ENCODE measurements at places on chromosomes 3 and 15.

DNA sequence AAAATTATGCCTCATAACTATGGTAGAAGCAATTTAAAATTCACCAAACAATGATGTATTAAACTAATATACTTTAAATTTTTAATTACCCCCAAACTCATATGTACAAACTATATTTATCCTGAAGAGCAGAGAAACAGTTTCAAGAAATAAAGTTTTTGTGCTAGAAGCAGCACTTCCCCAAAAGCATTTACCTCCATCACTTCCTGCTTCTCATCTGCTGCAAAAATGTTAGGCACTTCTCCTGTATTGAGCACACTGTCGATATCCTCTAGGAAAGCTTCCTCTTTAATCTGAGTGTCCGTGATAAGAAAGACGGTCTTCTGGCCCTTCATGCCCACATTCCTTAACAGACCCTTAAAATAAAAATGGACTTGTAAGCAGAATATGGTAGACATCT, 101.5 kb upstream of the ASB14 start:
- DNase-seq, result no peak

GRCh38 chr15:78110096-78110495, 17.7 kb downstream of the SH2D7 start:
- DNase-seq, result no peak

GRCh38 chr3:141663993-141664392, 74.1 kb upstream of the RNF7 start:
- no peak for DNase-seq

DNA sequence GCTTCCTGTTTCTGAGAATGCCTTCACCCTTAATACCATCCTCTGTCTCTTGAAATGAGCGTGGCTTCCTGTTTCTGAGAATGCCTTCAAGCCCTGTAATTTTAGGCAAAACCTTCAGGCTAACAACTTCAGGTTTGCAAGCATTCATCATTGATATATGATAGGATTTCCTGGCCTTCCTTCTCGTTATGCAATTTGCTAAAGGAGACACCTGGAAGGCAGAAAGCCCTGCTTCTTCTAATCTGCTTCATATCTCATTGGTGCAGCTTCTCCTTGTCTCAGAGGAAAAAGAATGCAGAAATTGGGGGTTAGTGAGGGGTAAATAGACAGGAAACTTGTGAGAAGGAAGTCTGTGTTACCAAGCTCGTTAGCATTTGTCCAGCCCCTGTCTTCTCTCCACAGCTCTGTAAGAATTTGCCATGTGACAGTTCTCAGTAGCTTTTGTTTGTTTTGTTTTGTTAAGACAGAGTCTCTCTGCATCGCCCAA, 7.3 kb downstream of the ARL6IP5 start:
- no peak for DNase-seq

Data from left forelimb (tissue), 1 donor.